Cardiac septum (tissue), 1 donor: ENCODE measurements at places on chromosomes 2 and 18. TPM values are rescaled to one million over a fixed set of nuclear protein-coding genes. Genes with fewer than 3 reads are reported as not detected.

Gene GAL3ST2
- not detected for total RNA-seq

DNA sequence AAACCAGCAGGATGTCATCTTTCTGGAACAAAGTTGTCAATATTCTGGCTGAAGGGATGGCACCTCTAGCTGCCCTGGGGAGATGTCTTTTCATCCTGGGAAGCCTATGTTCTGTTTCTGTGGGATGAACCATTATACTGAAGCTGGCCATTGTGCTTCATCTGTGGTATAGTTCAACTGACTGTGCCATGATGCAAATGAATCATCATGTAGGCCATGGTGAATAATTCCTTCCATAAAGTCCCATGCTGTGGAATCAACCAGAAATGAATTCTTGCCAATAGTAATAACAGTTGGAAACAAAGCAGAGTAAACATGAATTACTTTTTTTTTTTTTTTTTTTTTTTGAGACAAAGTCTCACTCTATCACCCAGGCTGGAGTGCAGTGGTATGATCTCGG, 64.1 kb upstream of the CNGA3 start:
- DNase-seq, result no peak

- no peak for DNase-seq
These were observed 95.9 kb upstream of the SPTBN1 start for GRCh38 chr2:54360055-54360792.

Gene NMUR1
- 0.22 TPM for total RNA-seq

- DNase-seq, result no peak
These were observed 6.7 kb downstream of the TUBB6 start for GRCh38 chr18:12314591-12315305.

GRCh38 chr2:159799833-159800232, 1.8 kb upstream of the CD302 start:
- DNase-seq, result no peak

DNA sequence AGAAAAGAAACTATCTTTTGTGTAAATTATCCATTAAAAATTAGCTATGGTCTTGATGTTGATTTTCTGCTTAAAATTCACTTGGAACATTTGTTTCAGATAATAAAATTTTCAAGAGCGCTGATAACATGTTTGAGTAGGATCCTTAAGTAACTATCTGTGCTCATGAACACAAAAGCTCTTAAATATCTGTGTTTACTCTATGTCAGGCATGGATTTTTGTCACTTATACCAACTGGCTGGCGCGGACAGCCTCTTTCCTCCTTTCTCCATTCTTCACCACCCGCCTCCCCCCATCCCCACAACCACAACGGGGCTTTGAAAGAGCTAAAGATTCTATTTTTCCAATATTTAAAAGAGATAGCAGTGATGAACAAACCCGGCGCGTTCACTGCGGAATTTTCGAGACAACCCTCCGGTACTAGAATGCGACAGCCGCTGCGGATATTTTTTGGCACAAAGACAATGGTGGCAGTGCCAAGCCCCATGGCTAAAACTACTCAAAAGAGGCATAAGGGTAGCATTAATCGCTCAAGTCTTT, 181.5 kb downstream of the TCF4 start:
- no peak for DNase-seq

GRCh38 chr2:229815342-229815741, 101.0 kb upstream of the DNER start:
- no peak for DNase-seq

DNA sequence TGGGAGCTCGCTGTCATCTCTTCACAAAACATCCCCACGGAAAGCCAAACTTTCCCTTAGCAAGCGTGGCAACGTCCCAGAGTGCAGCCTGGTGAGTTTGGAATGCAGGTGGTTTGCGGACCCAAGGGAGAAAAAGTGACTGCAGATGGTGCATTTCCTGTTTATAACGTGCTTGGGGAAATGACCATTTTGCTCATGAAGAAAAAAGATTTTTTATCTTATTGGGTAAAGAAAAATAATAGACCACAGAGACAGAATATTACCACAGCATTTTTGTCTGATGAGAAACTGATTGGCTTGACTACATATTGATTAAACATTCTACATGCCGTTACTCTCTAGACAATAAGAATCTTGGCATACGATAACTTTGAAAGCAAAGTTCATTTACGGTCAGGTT, 136.5 kb downstream of the COPS8 start:
- DNase-seq, result no peak

GRCh38 chr2:31475692-31476091, 61.1 kb upstream of the XDH start:
- DNase-seq, result no peak

DNA sequence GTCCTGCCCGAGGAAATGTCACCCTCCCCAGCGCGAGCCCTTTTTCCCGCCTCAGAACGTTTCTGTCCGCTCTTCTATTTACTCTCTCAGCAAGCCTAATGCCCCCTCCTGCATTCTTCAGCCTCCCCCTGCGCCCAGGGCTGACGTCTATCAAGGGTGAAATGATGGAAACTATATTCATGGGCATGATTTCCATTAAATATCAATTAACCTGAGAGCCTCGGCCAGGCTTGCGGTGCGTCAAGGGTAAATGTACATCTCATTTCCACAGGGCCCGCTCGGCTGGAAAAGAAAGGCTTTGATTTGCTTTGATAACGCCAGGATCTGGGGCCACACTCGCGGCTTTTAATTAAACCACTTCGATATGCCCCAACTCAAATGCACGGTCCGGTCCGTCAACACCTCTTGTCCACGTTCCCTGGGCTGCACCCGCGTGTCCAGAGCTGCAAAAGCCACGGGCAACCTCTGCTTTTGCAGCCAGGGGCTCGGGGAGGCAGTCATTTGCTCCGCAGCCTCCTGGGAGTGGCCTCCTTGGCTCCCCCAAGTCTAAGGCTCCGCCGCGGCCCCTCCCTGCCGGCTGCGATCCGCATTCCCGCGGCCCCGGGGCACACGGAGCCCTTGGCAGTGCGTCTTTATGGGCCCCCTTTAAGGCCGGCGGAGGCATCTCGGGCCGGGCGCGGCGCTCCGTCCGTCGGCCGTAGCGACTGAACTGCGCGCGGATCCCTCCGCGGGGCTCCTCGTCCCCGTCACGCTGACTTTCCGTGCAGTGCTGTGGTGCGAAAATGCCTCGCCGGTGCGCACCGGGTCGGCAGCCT, at the start of gene HOXD8:
TSS of gene HOXD8 (plus strand) at position 724 of the 815 bp plus-strand sequence. CDS start 662 bp downstream, outside the sequence.
- no peak for DNase-seq

Gene CXCR1
- total RNA-seq, result 1.9 TPM

GRCh38 chr2:189951791-189952535, 110.6 kb downstream of the MSTN start:
- DNase-seq, result no peak

- no peak for DNase-seq
These were observed 544 bp downstream of the EVA1A start for GRCh38 chr2:75560022-75560767.

GRCh38 chr18:54561706-54562267, 29.3 kb upstream of the DYNAP start:
- DNase-seq, result no peak

Gene CABYR
- total RNA-seq, result 0.59 TPM

- no peak for DNase-seq
These were observed 35.2 kb downstream of the MOGAT1 start for GRCh38 chr2:222706616-222707015.

- no peak for DNase-seq
These were observed 366.6 kb downstream of the METTL4 start for GRCh38 chr18:2204736-2205135.

GRCh38 chr2:30298302-30298701, 67.0 kb downstream of the LBH start:
- DNase-seq, result no peak

- no peak for DNase-seq
These were observed 41.0 kb downstream of the ABHD3 start for GRCh38 chr18:21663578-21663977.

Gene CCBE1
- total RNA-seq, result 0.05 TPM

- no peak for DNase-seq
These were observed 109.7 kb downstream of the B3GNT2 start for GRCh38 chr2:62305421-62306176.

DNA sequence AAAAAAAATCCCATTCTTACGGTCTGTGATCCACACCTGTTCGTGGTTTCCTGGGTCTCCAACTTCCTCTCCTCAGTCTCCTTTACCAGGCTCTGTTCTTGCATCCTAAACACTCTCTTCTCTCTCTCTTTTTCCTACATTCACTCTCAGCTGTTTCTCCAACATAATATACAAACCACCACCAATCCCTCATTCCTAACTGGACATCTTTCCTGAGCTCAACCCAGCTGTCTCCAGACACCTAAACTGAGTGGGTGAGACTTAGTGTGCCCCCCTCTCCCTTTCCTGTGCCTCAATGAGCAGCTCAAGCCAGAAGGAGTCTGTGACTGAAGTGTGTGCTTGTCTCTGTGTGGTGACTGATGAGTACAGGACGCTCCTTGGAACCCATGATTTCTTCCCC, 59.4 kb downstream of the LIPG start:
- DNase-seq, result no peak

Gene EN1
- 0.13 TPM for total RNA-seq

DNA sequence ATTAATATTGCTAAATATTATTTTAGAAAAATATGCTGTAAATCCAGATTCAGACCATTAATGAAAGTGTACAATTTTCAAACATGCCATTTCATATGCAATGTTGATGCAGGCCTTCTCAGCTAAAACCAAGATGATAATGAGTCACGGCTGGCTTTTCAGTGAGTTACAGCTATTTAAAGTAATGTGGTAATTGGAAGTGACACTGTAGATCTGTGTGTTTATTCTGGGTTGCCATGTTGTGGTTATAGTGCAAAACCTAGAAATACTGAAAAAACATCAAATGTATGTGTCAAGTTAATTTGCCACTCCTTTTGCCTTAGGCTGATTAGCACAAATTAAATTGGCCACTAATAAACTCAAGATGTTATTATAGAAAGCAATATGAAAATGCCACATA, 506.6 kb downstream of the ERBB4 start:
- no peak for DNase-seq

DNA sequence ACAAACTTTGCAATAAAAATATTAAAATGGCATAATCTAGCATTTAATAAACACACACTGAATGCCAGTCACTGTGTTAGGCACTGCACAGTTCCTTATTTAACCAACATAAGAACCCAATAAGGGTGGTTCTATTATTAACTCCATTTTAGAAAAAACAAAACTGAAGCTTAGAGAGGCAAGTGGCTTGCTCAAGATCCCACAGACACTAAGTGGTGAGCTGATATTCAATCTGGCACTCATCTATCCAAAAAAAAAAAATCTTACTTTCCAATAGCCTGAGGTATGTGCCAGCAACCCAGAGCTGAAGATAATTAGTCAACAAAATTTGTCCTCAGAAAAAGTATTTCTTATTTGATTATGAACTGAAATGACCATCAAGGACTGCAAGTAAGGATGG, 799 bp downstream of the CYTIP start:
- no peak for DNase-seq

DNA sequence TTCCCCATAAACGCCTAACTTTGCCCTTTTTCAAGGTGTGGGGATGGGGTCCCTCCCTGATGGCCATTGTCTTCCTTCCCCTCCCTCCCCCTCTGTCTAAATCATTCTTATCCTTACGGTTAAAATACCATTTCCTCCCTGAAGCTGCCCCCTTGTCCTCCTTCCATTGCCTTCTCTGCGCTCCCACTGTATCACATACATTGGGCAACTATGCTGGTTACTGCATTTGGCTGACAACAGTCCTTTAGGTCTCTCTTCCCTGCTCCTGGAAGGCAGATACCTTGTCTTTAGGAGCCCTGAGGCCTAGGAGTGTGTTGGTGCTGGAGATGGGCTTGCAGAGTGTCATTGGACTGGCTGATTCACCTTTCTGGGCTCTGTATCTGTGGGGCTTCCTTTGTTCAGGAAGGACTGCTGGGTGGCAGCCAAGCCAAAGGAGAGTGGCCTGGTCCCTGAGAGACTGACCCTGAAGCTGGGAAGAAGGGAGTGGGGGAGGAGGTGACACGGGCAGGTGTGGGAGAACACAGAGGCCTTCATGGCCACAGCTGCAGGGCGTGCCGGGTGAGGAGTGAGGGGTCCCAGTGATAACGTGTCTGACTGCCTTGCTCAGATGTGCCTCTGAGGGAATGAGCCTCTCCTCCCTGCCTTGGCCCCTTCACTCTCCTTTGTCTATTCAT, 2.2 kb downstream of the WNT6 start:
- peak; percentile 19 for DNase-seq

- DNase-seq, result no peak
These were observed 59.3 kb upstream of the B3GNT7 start for GRCh38 chr2:231336236-231336635.

GRCh38 chr2:168573128-168573903, 117.2 kb downstream of the CERS6 start:
- DNase-seq, result no peak
